Urinary bladder (tissue), 4 donors: ENCODE measurements at places on chromosomes 4 and X. TPM values are rescaled to one million over a fixed set of nuclear protein-coding genes. Genes with fewer than 3 reads are reported as not detected.

- no peak for DNase-seq
Observed at GRCh38 chr4:186666750-186667149, 56.9 kb downstream of the FAT1 start.

DNA sequence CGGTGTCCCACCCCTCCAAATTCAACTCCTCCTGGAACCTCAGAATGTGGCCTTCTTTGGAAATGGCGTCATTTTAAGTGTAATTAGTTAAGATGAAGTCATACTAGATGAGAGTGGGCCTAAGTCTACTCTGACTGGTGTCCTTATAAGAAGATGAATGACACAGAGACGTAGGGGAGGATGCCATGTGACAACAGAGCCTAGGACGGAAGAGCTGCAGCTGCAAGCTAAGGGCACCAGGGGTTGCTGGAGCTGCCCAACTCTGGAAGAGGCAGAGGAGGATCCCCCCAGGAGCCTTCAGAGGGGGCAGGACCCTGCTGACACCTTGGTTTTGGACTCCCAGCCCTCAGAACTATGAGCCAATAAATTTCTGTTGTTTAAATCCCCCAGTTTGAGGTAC is 115.1 kb downstream of the STK32B start:
- no peak for DNase-seq

Gene C4orf54
- total RNA-seq, result 10.1 TPM

Gene SEL1L3
- 33.4 TPM for total RNA-seq

GRCh38 chr4:6824071-6824470 is 41.5 kb downstream of the KIAA0232 start:
- no peak for DNase-seq

DNA sequence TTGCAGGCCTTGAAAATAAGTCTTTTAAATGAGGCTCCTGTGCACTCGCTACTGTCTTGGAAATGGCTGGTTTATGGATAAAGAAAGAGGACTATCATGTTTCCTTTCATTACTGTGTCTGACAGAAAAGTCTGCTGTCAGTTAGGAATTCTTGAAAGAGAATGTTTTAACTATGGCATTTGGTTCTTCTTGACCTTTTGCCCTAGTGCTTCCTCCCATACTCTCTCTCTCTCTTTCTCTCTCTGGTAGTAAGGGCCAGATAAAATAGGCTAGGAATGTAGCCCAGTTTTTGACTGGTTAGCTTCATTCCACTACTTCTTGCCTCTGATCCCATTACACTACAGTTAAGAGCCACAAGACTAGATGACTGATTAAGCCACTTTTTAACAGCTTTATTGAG is 29.8 kb downstream of the YY2 start:
- no peak for DNase-seq

Gene MAGED4
- 2.4 TPM for total RNA-seq

- DNase-seq, result no peak
Observed at GRCh38 chr4:53734584-53735353, 143.5 kb upstream of the LNX1 start.

DNA sequence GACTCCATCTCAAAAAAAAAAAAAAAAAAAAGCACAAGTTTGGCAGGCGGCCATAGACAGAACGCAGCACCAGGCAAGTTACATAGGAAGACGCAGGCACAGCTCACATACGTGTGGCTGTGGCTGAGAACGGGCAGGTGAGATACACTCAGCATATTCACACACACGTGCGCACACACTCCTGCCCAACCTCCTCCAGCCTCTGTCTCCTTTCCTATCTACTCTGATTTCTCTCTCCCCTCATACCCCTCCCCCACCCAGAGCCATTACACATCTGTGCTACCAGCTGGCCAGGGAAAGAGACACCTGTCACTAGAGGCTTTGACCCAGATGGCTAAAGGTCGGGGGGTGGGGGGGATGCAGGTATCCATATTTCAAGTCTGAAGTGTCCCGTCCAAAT is 2.2 kb upstream of the SLC38A5 start:
- DNase-seq, result no peak

- no peak for DNase-seq
Observed at GRCh38 chrX:133746593-133746992, 238.8 kb downstream of the GPC3 start.

DNA sequence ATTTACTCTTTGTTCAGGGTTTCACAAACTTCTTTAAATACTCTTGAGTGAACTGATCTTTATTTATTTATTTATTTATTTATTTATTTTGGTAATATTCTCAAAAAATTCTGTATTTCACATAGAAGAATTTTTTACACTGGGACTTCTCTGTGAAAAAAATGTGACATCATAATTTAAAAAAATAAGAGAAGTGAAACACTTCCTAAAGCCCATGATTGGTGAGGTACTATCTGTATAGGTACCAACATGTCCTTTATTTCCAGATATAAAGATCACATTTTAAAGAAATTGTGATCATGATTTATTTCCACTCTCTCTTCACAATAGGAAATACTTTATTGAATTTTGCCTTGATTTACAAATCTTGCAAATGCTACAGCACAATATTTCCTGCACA is 497.1 kb downstream of the FAT4 start:
- DNase-seq, result no peak

GRCh38 chrX:66676990-66677389 is 38.1 kb upstream of the EDA2R start:
- DNase-seq, result no peak

DNA sequence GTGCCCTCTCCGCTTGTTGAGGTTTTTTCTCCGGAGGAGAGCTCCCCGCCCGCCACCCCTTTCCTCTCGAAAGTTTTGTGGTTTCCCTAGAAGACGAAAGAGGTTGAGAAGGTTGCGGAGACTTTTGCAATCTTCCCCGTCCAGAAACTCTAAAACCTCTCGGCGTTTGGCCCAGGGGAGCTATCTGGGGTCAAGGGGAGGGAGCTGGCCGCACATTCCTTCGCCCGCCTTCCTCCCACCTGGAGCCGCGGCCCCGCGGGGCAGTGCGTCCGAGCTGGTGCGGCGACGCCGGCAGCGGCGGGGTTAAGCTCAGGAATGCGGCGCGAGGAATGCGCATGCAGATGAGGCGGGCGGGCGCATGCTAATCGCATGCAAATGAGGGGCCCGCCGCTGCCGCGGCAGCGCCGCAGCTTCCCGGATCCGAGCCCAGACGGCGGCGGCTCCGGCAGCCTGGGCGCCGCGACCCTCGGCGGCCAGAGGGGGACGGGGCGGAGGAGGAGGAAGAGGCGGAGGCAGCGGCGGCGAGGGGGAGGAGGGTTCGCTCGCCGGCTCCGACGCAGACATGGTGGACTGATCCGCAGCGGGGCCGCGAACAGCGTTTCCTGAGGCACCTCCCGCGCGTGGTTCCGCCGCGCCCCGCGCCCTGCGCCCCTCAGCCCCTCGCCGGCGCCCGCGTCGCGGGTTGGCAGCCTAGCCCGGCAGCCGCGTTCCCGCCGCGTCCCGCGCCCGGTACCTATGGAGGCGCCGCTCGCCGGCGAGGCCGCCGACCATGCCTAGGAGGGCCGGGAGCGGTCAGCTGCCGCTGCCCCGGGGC is at the start of gene WWC2:
Gene WWC2 (plus strand): TSS at position 535 of the 814 bp plus-strand sequence. CDS start 235 bp downstream, at position 770.
- DNase-seq, result peak; percentile 47

Gene EGFL6
- total RNA-seq, result 28.9 TPM

GRCh38 chrX:42754115-42754514 is 23.8 kb downstream of the PPP1R2C start:
- DNase-seq, result no peak

Gene VEGFC
- total RNA-seq, result 15.4 TPM

Gene PDZD4
- 6.6 TPM for total RNA-seq

Gene KCND1
- 2.4 TPM for total RNA-seq

- no peak for DNase-seq
Observed at GRCh38 chr4:138656990-138657389, 358.6 kb upstream of the NOCT start.

- no peak for DNase-seq
Observed at GRCh38 chr4:118760493-118760892, 75.3 kb downstream of the METTL14 start.

- DNase-seq, result no peak
Observed at GRCh38 chrX:56802921-56803849, 74.1 kb downstream of the NBDY start.

GRCh38 chr4:143382596-143382995 is 45.9 kb downstream of the GAB1 start:
- DNase-seq, result no peak

GRCh38 chr4:189502841-189503435 is 437.7 kb upstream of the FRG1 start:
- no peak for DNase-seq

DNA sequence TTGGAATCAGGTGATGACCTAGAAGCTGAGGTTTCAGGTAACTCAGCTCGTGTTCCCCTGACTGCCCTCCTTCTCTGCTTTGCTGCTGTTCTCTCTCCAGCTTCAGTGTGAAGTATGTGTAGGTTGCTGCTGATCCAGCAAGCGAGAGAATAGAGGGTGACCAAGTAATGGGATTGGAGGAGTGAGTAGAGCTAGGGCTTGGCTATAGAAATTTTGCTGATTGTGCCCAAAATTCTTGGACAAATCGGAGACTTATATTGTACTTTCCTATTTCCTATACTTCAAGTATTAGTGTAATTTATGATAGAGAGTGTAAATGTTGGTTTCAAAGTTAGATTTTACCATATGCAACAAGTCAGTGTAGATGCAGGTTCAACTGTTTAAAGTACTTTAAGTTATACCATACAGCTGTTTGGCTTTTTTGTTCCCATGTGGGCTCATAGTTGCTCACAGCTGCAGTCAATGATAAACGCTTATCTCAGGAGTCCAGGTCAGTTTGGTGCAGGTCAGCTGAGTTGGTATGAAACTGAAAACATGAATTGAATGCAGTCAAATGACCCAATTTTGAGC is 48.0 kb downstream of the RAPGEF2 start:
- DNase-seq, result no peak

- DNase-seq, result no peak
Observed at GRCh38 chrX:150018931-150019361, 80.7 kb upstream of the EOLA2 start.

- no peak for DNase-seq
Observed at GRCh38 chrX:54288968-54289367, 68.9 kb downstream of the WNK3 start.

Gene SULT1E1
- 153 TPM for total RNA-seq

Gene SOD3
- total RNA-seq, result 27.1 TPM

- DNase-seq, result no peak
Observed at GRCh38 chr4:14049946-14050345, 422.4 kb upstream of the BOD1L1 start.

GRCh38 chr4:122712782-122713181 is 19.7 kb upstream of the BBS12 start:
- no peak for DNase-seq

- no peak for DNase-seq
Observed at GRCh38 chrX:123274796-123275195, 90.7 kb downstream of the GRIA3 start.

DNA sequence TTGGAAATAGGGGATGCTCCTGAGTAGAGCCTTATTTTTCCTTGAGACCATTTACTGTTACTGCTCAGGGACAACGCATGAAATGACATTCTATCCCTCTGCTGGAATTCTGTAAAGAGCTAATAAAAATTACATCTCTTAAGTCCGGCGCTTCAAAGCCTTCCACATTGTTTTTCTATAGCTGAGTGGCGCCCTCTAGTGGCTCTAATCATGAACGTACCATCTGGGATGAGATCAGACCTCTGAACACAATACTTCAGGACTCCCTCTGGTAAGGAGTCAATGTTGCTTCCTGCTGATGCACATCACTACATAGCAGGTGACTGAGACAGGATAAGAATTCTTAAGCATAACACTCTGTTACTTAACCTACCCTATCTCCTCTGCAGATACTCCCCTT is 6.0 kb downstream of the HMGN5 start:
- no peak for DNase-seq

GRCh38 chr4:175946472-175947116 is 119.0 kb upstream of the WDR17 start:
- no peak for DNase-seq

DNA sequence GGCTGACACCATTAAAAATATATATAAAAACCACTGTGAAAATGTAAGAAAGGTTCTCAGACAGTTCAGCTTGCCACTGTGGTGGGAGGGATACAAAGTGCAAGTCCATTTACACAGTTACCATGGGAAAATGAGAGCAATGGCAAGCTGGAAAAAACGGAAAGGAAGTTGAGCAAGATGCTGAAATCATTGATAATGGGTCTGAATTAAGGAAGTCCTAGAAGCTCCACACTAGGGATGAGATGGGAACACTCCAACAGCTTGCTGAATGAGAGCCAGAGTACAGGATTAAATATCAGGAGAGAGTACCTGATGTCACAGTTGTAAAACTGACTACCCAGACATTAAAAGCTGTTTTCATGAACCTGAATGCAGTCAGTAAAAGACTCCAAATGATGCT is 218.6 kb downstream of the PRDM5 start:
- no peak for DNase-seq

- no peak for DNase-seq
Observed at GRCh38 chrX:40006106-40007017, 91.4 kb downstream of the BCOR start.

Gene PLAC8
- total RNA-seq, result 4.0 TPM

- no peak for DNase-seq
Observed at GRCh38 chrX:64792598-64793337, 183.5 kb downstream of the ZC4H2 start.

- DNase-seq, result no peak
Observed at GRCh38 chr4:108881190-108881589, 118.3 kb upstream of the ETNPPL start.

GRCh38 chr4:177339477-177340374 is 30.1 kb downstream of the NEIL3 start:
- DNase-seq, result no peak

Gene KIT
- total RNA-seq, result 26.2 TPM

Gene TLR10
- 3.0 TPM for total RNA-seq

Gene BMPR1B
- total RNA-seq, result 1.7 TPM

DNA sequence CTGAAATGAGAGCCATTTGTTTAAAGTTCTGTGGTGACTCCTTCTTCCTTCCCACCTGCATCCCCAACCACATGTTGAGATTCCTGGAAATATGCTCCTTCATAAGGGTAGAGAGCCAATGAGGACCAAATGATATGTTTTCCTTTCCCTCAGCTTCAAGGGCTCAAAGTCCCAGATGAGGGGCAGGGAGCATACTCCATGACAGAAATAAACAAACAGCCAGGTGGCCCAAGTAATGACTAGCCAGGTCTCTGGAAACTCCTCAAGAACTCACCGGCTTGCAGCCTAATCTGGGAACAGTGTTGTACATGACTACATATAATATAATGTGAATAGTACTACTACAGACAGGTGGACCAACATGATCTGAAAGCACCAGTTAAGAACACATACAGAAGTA is 392.3 kb downstream of the PACRGL start:
- no peak for DNase-seq

GRCh38 chr4:123450393-123450792 is 53.8 kb downstream of the SPRY1 start:
- DNase-seq, result no peak

GRCh38 chr4:174156239-174156826 is 127.1 kb downstream of the FBXO8 start:
- no peak for DNase-seq
